ENCODE measurements at places on chromosomes 12 and 14. TPM values are rescaled to one million over a fixed set of nuclear protein-coding genes. Genes with fewer than 3 reads are reported as not detected.

DNA sequence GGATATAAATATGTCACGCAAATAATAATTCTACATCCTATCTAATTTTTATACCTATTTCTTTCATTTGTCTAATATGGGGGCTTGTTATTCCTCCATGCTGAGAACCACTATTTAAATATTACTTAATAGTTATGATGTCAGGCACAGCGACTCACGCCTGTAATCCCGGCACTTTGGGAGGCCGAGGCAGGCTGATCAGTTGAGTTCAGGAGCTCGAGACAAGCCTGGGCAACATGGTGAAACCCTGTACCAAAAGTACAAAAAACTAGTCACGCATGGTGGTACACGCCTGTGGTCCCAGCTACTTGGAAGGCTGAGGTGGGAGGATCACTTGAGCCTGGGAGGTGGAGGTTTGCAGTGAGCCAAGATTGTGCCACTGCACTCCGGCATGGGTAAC is 45.2 kb downstream of the GXYLT1 start:
- no peak for DNase-seq

DNA sequence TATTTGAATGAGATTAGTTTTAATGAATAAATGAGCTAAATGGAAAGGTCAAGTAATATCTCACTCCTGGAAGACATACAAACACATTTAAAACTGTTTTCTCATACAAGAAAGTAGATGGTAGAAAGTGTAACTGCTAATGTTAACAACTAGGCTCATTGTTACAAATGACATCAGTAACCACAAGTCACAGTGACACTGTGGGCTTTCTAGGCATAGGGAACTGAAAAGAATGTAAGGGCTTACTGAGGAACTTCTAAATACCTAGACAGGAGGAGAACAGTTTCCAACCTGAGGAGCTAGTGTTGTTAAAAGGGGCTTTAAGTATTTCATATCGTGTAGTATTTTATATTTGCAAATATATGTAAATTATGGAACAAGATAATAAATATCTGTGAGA is 17.5 kb upstream of the ERGIC2 start:
- no peak for DNase-seq

DNA sequence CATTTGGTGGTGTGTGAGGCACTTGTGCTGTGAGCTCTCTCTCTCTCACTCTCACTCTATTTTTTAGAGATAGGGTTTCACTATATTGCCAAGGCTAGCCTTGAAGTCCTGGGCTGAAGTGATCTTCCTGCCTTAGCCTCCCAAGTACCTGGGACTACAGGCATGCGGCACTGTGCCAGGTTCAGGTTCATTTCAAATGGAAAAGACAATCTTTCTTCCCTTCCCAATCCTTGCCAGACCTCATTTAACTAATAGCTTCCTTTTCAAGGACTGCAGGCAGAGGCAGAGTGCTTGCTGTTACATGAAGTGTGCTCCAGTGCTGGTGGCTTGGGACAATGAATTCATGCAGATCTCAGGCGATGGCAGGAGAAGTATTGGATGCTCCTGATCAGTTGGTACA is 73.2 kb upstream of the BICD1 start:
- no peak for DNase-seq

- no peak for DNase-seq
These were observed 230.2 kb downstream of the SLC41A2 start for GRCh38 chr12:104727726-104728465.

DNA sequence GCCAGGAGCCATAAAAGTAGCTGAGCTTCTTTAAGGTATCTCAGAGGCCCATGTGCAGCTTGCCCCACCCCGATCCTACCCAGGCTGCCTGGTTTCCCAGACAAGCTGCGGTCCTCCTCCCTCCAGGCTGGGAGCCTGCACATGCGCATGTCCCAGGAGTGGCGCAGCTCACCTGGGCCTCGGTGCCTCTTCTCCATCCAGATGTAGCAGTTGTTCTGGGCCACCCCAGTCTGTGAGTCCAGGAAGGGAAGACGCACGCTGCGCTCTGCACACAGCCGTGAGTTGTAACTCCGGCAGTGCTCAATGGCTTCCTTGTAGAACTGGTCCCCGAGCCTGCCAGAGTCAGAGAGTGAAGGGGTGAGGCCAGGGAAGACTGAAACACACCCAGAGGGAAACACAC is 122.3 kb downstream of the DPF3 start:
- DNase-seq = no peak

The DBX2 gene
- not detected for total RNA-seq

The AVPR1A gene
- total RNA-seq = not detected

- DNase-seq = peak; percentile 84
These were observed 102.4 kb downstream of the ESR2 start for GRCh38 chr14:64191756-64192155.

DNA sequence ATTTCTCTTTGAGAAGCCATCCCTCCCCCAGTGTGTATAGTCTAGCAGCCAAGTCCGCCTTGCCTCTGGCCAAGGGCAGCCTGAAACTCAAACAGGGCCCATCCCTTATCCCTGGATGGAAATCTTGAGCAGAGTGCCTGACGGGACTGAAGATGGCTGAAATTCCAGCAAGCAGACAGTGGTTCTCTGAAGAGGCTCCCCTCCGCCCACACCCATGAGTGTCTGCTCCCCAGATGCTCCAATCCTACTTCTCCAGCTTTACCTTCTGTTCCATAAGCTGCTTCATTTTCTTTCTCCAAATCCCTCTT is 396.2 kb downstream of the NUAK1 start:
- DNase-seq = no peak

DNA sequence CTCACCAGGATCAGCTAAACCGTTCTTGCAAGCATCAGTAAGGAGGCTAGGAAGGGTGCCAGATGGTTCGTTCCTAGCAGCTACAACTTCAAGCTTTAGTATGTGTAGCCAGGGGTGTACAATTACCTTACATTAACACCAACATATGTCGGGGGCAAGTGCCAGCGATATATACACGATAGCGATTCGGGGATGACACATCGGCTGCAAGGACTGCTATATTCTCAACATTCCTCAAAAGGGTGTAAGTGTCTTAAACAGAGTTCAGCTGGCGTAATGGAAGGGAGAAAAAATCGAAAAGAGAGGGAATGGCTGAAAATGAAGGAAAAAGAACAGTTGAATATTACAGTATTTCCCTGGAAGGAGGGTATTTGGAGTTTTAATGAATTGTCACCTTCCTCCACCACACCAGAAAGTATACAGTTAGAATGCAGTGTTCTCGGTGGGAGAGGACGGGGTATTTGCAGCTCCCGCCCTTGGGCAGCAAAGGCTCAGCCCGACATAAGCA is 545 bp downstream of the LIMA1 start:
- DNase-seq = peak; percentile 41

The LRFN5 gene
- total RNA-seq = 0.97 TPM

- no peak for DNase-seq
These were observed 9.2 kb downstream of the PLBD1 start for GRCh38 chr12:14558473-14558959.

The CHFR gene
- 51.9 TPM for total RNA-seq

GRCh38 chr12:76504606-76505005 is 55.0 kb downstream of the OSBPL8 start:
- DNase-seq = no peak

- peak; percentile 61 for DNase-seq
These were observed 12.4 kb upstream of the ETFBKMT start for GRCh38 chr12:31647086-31647491.

The WBP11 gene
- 15.5 TPM for total RNA-seq

DNA sequence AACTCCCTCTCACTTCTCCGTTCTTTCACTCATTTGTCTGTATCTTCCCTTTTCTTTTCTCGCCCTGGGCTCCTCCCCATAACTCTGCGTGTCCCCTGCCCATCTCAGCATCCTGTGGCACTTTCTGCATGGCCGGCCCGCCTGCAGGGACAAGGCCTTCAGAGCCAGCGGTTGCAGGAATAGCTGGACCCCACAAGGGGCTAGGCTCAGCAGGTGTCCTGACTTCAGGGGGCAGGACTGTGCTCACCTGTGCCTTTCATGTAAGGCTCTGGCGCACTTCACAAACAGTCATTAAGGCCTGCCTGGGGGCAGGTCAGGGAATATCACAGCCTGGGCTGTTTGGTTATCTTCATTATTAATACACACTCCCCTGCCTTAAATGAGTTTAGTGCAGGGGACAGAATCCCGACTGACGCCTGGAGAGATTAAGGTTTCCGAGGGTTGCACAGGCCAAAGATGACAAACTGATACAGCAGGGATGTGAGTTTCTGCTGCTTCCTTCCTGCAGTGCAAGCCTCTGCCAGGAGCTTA is 768.8 kb upstream of the TBX3 start:
- DNase-seq = no peak

DNA sequence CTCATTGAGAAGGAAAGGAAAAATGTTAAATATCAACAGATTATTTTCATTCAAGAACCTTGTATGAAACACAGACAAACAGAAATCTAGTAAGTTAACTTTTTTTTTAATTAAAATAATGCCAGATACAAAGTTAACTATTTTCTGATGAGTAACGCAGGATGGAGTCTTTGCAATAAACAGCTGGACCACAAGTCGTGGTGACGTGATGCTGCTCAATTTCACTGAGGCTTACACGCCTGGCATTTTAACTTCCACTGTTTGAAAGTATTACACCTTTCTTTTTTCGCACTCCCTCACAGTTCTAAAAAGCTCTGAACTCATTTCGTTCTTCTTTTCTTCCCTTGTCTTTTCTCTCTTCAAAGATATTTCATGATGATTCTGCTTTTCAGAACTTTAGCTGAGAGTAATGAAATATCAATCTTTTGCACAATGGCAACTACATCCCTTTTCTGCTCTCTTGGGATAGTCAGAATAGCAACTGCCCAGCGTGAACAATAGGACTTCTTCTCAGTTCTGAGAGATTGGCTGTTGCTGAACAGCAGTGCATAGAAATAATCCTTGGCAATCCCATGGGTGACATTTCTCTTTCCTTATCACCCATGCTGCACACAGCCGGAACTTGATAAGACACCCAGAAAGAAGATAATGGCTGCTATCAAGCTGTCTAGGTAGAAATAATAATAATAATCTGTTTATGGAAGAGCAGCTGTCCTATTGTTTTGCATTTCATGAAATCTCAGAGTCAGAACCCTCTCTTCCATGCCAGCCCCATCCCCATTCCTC is 160.5 kb downstream of the BTG1 start:
- peak; percentile 53 for DNase-seq

The IFNG-AS1 gene
- not detected for total RNA-seq

The RAPGEF3 gene
- 3.2 TPM for total RNA-seq

- DNase-seq = peak; percentile 9
These were observed 123.2 kb upstream of the FOXN3 start for GRCh38 chr14:89540009-89540829.

DNA sequence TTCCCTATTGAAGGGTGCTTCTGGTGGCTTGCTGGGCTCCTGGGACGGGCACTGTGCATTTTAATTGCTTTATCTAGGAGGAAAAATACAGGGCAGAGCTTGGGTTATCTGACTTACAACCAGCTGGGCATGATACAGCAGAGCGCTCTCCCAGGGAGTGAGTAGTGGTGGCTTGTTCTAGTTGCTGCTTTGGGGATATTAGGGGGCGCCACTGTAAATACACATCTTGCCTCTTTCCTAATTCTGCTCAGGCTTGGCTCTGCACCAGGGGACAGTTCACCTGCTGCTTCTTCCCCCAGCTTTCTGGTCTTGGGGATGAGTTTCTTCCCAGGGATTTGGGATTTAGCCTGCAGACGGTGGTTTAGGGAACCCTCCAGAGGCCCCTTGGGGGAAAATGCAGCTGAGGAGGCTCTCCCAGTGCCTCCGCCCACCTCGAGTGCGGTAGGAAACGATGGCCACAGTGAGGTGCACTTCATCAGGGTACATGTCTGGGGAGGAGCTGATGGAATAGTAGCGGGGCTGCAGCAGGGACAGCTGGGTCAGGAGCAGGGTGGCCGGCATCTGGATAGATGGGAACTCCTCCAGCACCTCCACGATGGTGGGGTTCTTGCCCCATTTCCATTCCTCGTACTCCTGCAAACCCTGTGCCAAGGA is 36.9 kb upstream of the FBXO21 start:
- DNase-seq = no peak

- DNase-seq = no peak
These were observed 5.0 kb upstream of the NUBPL start for GRCh38 chr14:31556191-31556590.

DNA sequence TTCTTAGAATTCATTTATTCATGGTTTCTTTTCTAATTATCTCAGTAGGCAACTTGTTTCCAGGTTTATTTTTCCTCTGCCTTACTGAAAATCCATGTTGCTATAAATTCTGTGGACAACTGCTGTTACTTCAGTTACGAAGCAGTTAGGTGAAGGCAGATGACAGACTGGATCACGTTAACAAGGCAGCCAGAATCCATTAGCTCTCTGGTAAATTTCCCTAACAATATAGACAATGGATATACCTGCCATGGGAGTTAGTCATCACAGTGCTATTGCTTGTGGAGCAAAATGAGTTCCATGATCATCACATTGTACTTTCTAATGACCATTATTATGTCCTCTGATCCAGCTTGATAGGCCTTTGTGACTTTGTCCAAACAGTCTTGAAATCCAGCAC is 291.5 kb downstream of the NELL2 start:
- no peak for DNase-seq

GRCh38 chr14:75522983-75523318 is 682 bp downstream of the BATF start:
- no peak for DNase-seq

- no peak for DNase-seq
These were observed 185.1 kb downstream of the CHST11 start for GRCh38 chr12:104641862-104642261.

The SERPINA10 gene
- not detected for total RNA-seq

GRCh38 chr12:94544355-94544754 is 84.7 kb upstream of the CEP83 start:
- DNase-seq = no peak

DNA sequence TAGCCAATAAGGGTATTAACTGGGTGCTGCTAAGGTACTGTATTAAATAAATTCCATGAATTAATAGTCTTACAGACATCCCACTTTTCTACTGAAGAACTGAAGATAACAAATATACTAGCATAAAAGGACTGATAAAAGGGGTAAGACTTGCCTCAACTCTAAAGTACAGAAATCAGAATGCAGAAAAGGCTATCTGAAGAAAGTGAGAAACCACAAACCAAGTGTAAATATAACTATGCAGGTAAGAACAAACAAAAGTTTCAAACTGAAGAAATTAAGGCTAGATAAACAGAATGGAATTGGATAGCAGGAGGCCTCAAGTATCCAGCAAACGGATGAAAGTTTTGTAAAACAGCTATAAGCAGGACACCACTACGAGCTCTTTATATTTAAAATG is 29.5 kb downstream of the YAF2 start:
- DNase-seq = no peak

The NFATC4 gene
- 56.4 TPM for total RNA-seq

DNA sequence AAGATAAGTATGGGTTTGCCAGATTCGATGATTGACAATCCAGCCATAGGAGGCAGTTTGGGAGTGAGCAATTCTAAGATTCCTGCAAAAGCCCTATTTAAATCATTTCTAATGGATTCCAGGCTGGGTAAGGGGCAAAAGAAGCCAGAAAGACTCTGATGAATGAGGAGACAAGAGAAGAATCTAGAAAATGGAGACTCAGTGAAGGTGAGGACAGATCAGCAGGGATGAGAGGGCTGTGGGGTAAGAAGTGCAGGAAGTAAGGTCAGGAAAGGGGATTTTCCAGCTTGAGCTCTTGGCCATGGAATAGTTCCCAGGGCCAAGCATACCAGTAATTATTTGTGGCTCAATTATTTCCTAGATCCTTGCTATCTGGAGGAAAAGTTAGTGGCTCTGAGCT is 87.3 kb downstream of the TMX1 start:
- no peak for DNase-seq

The MANSC1 gene
- total RNA-seq = 2.3 TPM

- no peak for DNase-seq
These were observed 113.4 kb downstream of the ETV6 start for GRCh38 chr12:11762723-11763326.

GRCh38 chr12:29616664-29617406 is 119.3 kb upstream of the OVCH1 start:
- DNase-seq = peak; percentile 89

GRCh38 chr12:49030119-49030518 is 11.5 kb upstream of the PRKAG1 start:
- no peak for DNase-seq
